SW 1271 (cell line): ENCODE measurements at places on chromosomes 7 and 10.

- no peak for DNase-seq
These were observed 72.8 kb upstream of the ZNF479 start for GRCh38 chr7:57205000-57205399.

GRCh38 chr7:29193316-29194205, 1.0 kb upstream of the CHN2 start:
- DNase-seq: no peak

GRCh38 chr10:26621889-26622711, 75.4 kb upstream of the PDSS1 start:
- no peak for DNase-seq

GRCh38 chr10:30238836-30239235, 110.2 kb downstream of the MTPAP start:
- DNase-seq: no peak

GRCh38 chr10:131973160-131973951, 8.4 kb downstream of the BNIP3 start:
- DNase-seq: no peak

DNA sequence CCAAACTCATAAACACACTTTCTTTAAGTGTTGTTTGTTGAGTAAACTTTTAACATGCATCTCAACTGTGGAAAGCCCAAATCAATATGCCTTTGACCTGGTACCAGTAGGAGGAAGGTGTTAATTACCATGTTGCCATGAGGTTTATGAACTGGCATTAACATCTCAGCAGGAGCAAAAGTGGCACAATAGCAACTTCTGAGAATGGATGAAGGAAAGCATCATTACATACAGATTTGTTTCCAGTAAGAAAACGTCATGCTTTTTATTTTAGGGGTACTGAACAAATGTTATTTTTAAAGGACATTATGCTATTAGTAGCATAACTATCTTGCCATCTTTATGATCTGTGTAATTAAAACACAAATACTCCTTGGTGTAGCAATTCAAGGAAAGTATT, 51.1 kb downstream of the ARMC3 start:
- DNase-seq: no peak

GRCh38 chr10:130137659-130138478, 1.7 kb downstream of the GLRX3 start:
- no peak for DNase-seq

GRCh38 chr7:103121641-103122040, 27.3 kb downstream of the NAPEPLD start:
- DNase-seq: no peak

- no peak for DNase-seq
These were observed 17.2 kb upstream of the PPP1R9A start for GRCh38 chr7:94890216-94890615.

DNA sequence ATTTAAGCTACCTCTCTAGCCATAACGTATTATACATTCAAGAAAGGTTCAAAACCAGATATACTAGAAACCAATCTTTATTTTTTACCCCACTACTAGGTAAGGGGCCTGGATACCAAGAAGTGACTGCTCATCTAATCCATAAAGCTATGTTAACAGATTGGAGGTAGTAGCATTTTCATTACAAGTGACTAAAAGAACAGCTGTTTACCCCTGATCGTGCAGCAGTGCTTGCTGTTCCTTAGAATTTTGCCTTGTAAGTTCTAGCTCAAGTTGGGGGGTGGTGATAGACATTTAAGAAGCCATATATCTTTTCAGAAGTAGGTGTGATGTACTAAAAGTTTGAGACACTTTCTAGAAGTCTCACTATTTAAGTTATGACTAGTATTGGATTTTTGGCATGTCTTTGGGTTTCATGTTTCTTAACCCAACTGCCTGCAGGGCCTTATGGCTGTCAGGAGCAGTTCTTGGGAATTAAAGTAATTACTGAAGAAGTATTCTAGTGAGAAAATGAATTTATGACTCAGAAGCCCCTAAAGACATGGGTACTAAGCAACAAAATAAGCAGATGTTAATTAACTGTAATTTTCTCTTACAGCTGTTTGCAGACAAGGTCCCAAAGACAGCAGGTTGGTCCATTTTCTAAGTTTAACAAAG, 2.3 kb downstream of the PPIA start:
- DNase-seq: no peak

GRCh38 chr10:109991266-109991855, 16.4 kb upstream of the ADD3 start:
- DNase-seq: no peak

GRCh38 chr7:101411508-101411874, 48.8 kb downstream of the COL26A1 start:
- DNase-seq: no peak

DNA sequence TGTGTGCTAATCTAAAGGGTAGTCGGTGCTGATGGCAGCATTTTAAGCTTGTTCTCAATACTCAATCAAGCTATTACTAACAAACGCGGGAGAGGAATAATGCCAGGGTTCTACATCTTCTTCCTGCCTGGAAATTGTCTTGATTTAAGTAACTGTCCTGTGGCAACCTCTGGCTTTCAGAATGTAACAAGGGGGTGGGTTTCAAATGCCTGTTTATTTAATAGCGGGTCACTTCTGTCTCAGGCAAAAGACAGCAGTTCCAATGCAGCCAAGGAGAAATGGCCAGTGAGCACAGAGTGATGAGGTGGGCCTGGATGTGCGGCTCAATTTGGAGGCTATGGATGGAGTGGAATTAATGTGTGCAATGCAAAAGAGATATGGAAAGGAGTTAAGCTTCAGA, 692.4 kb downstream of the KCNMA1 start:
- DNase-seq: no peak

GRCh38 chr7:16982640-16983350, 101.0 kb upstream of the AGR3 start:
- DNase-seq: peak; percentile 19

DNA sequence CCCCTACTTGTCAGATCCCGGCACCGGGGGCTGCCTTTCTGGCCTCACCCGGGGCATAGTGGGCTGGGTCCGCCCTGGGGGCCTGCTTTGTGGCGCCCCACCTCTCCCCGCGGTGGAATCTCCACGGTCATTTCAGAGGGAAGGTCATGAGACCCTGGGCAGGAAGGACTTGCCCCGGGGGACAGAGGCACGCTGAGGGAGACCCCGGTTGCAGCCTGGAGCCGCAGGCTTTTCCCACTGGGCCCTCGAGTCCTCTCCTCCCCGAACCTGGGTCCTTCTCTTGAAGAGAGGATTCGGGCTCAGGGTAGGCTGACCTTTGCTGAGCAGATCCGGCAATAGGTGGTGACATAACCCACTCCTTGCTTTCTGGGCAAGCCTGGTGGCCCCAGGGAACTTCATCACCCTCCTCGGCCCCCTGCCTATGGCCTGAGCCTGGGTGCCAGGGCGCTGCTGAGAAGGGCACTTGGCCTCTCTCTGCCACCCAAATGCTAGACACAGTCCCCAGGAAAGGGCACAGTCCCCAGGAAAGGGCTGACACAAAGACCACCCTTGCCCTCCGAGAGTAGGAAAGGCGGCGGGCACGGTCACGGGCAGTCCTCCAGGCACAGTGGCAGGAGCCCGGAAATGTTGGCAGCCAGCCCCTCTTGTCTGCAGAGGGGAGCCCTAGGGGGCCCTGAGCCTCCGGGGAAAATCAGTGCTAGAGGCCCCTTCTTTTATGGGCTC, 36.2 kb downstream of the FKBP6 start:
- no peak for DNase-seq

GRCh38 chr7:108684629-108685028, 115.0 kb downstream of the DNAJB9 start:
- no peak for DNase-seq

- DNase-seq: no peak
These were observed 260.2 kb upstream of the BMPER start for GRCh38 chr7:33645104-33645503.

DNA sequence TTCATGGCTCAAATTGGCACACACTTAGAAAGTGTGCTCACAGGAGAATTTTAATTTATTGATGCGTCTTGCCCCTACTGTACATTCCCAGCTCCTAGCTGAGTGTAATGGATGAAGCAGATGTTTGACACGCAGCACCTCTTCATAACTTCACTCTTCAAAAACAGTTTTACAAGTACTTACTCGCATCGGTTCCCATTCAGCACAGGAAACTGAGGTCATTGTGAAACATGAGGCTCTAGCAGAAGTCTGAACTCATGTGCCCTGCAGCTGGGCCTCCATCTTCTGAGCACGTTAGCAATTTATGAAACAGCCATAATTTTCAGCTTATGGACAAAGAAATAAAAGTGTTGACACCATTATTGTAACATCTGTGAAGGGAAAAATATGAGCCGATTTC, 558.9 kb upstream of the MGMT start:
- DNase-seq: no peak

DNA sequence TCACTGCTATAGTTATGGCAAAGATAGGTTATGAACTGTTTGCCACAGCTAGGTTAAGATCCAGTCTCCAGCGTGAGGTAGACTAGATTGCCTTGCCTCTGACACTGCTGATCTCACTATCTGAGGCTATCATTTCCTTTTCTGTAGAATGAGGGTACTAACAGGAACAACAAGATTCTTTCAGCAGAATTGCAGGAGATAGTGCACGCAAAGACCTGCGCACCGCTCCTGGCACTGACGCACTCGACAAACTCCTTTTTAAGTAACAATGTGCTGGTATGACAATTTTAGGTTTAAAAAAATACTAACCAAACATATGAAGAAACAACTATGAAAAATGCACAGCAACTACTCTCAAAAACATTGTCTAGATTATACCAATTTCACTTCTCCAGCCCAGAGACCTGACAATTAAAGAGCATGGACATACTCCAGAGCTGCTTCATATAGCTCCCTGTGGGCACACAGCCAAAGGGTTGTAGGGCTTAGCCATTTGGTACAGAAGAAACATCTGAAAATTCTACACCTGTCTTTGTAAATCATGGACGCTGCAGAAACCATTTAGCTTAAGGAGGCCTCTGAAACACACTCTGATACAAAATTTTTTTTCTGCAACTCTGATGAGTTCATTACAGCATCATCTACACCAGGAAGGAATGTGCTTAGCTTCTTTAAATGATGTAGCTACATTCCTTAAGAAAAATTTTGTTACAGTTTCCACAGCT, 7.8 kb downstream of the ADAM12 start:
- no peak for DNase-seq

DNA sequence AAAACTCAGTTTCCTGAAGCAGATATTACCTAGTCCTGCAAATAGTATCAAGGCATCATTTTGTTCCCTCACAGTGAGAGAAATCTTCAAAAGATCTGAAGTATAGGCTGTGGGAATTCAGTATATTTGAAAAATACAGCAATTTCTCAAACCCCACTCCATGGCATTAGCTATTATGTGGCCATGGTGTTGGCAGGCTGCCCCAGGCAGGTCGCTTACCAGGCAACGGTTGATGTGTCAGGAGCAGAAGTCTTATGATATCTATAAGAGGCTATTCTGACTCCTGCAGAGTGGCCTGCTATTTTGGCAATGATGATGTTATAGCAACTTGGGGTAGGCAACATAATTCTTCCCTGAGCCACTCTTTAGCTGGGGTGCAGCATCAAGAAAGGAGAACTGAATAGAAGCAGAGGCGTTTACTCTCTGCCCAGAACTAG, 187.9 kb downstream of the PLXDC2 start:
- no peak for DNase-seq

- no peak for DNase-seq
These were observed 65.4 kb upstream of the GNA12 start for GRCh38 chr7:2909471-2910039.

DNA sequence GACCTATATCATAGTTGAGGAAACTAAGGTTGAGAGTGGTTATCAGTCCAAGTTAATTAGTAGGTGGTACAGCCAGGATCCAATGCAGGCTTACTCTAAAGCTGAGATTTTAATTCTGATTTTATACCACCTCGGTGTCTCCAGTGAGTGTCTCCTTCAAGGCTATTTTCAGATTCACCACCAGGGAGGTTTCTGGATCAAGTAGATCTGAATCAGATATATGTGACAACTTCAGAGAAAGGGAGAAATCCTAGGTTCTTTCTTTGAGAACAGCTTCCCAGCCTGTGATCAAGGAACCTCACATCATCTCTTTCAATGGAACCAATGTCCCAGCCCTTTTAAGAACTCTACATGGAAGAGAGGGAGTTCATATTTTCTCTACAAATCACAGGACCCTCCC, 429.2 kb downstream of the SORCS3 start:
- no peak for DNase-seq

- DNase-seq: no peak
These were observed 425.7 kb upstream of the FZD8 start for GRCh38 chr10:36067748-36068147.

DNA sequence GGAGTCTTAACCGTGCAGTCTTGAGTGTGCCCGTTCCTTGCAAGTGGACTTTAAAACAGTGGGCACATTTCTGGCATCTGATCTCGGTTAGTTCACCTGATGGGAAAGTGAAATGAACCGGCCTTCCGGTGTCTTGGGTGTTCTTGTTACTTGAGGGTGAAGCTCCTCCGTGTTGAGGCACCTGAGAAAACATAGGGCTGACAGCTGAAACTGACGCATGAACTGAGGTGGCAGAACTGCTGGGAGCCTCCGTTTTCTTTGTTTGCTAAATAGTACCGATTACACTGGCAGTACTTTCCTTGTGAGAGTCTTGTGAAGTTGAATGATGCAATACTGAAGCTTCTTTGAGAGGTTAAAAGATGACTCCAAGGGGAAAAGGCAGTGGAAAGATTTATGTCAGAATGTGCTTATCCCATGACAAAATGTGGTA, 62.8 kb upstream of the SAMD8 start:
- DNase-seq: no peak

GRCh38 chr7:90613088-90613498, 17.0 kb downstream of the CDK14 start:
- DNase-seq: no peak

- no peak for DNase-seq
These were observed 341 bp downstream of the GOT1 start for GRCh38 chr10:99430116-99430450.

GRCh38 chr7:23544913-23545354, 13.2 kb upstream of the TRA2A start:
- DNase-seq: peak; percentile 38

- no peak for DNase-seq
These were observed 124.5 kb downstream of the CXCL12 start for GRCh38 chr10:44260286-44260928.

DNA sequence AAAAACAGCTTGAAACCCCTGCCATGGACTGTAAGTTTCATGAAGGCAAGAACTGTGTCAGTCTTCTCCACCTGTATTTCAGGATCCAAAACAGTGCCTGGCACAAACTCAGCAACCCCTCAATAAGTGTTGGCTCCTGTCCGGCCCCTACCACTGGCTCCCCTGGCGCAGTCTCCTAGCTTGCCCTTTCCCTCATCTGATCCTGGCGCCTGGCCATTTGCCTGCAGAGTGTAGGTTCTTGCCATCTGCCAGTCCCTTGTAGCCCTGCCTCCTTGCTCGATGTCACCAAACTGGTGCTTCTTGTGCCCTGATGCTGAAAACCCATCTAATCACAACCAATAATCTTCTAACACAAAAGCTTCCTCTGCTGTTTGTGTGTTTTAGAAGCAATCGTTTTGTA, 60.4 kb downstream of the LGI1 start:
- DNase-seq: no peak

DNA sequence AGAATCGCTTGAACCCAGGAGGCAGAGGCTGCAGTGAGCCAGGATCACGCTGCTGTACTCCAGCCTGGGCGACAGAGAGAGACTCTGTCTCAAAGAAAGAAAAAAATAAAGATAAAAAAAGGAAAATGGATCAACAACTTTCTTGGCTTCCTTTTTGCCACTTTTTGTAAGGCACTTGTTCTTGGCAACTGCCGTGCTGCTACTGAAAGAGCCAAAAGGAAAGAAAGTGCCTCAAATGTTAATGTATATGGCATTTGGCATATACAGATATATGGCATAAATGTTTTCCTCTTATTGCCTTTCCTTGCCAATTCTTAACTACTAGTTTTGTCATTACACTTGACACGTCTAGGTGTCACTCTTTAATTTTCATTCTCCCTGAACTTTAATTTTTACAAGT, 393.7 kb upstream of the LRGUK start:
- DNase-seq: no peak

- no peak for DNase-seq
These were observed 18.7 kb downstream of the COL17A1 start for GRCh38 chr10:104066945-104067344.
